Heart left ventricle (tissue), 16 donors: ENCODE measurements at places on chromosomes 7 and 10. TPM values are rescaled to one million over a fixed set of nuclear protein-coding genes. Genes with fewer than 3 reads are reported as not detected.

DNA sequence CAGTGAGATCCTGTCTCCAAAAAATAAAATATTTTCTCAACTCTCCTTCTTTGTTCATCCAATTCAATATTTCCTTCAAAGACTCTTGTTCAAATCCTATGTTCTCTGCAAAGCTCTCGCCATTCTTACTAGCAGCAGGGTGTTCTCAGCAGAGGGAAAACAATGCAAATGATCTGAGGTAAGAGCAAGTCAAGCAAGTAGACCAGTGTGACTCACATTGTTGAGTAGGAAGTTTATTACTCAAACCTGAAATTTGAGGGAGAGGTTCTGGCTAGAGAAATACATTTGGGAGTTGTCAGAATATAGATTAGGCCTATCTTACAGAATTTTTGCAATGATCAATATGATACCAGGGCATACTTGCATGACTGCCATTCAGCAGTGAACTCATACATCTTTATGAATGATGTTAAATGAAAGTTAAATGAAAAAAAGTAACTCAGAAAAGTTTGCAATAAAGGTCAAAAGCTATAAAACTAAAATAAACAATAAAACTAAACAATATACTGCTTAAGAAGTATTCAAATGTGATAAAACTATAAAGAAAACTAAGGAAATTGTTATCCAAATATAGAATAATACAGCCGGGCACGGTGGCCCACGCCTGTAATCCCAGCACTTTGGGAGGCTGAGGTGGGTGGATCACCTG is 5.8 kb downstream of the IDE start:
- no peak for DNase-seq

GRCh38 chr10:102335184-102335583 is 60.3 kb upstream of the NFKB2 start:
- no peak for DNase-seq

GRCh38 chr7:48360574-48360973 is 189.3 kb downstream of the ABCA13 start:
- DNase-seq = no peak

DNA sequence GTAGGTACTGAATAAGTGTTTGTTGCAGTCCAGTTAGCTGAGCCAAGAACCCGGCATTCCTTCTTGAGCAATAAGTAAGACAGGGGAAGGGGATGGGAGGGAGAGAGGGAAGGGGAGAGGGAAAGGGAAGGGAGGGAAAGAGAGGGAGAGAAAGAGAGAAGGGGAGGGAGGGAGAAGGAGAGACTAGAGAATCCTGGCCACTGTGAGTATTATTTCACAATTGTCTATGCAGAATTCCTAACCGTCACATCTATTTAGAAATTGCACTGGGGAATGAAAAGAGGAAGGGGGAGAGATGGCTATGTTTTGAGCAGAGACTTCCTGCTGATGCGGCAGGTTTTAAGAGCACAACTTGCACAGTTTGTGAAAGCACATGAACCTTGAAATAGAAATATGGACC is 251.4 kb upstream of the ZMIZ1 start:
- no peak for DNase-seq

DNA sequence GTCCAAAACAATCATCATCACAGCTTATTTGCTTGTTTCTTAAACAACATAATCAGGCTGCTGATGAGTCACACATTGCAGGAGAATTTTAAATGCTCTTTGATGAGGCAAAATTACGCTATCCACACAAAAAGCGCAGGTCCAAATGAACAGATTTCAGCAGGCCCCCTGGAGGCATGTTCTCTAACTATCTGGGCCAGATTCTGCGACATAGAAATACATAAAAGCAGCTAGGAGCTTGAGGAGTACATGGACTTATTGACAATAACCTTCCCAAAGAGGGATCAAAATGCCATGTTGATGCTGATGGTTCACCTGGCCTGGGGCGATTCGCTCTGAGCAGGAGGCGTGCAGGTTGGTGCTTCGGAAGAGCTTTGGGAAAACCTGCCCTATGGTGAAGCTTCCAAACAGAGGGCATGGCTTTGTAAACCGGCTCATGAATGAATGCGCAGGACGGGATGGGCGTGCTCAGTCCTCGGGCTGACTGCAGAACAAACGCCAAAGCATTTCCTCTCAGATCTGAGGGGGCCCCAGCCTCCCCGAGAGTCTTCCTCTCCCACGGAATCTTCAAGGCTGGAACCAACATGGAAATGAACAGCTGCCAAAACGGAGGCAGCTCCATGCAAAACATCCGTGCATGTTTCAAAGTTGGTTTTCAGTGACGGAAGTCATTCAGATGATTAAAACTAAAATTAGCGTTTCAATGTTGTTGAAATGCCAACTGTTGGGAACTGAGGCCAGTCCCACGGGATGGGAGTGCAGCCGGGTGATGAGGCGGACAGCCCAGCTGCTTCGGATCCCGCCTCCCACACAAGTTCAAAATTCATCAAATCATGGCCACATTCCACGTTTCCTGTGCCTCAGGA is 179.6 kb downstream of the TCERG1L start:
- DNase-seq = no peak

DNA sequence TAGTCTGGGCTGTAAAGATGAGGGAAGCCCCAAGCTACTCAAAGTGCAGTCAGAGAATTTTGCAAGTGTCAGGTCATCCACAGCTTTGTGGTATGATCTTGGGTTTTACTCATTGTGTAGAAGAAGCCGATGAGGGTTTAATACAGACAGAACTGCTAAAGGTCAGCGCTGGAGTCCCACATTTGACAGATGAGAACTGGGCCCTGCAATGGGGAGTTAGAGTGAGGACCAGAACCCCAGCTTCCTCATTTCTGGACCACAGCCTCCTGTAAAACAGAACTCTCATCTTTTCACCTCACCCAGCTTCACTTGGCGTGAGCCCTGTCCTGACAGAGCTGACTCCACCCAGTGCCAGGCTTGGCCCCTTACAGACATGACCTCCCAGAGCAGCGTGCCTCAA is 20.1 kb downstream of the LRRC20 start:
- DNase-seq = no peak

GRCh38 chr10:110016039-110016438 is 8.3 kb downstream of the ADD3 start:
- no peak for DNase-seq

DNA sequence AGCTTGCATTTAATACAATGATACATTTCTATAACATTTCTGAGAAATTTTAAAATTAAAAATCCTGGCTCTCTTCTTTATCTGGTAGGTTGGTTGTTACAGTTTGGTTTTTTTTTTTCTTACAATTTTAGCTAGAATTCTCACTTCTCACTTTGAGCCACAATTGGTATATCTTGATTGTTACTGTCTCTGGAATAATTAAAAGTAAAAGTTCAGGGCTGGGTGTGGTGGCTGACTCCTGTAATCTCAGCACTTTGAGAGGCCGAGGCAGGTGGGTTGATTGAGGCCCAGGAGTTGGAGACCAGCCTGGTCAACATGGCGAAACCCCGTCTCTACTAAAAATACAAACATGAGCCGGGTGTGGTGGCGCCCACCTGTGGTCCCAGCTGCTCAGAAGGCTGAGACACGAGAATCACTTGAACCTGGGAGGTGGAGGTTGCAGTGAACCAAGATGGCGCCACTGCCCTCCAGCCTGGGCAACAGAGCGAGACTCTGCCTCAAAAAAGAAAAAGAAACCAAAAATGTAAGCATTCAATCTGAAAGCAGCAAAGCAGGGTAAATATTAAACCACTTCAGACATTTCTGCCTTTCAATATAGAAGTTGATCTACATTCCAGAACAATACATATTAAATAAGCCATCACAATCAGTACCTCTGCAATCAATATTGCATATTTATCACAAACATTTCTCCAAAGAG is 88.6 kb upstream of the PFKP start:
- no peak for DNase-seq

- no peak for DNase-seq
These were observed 327.9 kb downstream of the ADARB2 start for GRCh38 chr10:1409392-1409791.

DNA sequence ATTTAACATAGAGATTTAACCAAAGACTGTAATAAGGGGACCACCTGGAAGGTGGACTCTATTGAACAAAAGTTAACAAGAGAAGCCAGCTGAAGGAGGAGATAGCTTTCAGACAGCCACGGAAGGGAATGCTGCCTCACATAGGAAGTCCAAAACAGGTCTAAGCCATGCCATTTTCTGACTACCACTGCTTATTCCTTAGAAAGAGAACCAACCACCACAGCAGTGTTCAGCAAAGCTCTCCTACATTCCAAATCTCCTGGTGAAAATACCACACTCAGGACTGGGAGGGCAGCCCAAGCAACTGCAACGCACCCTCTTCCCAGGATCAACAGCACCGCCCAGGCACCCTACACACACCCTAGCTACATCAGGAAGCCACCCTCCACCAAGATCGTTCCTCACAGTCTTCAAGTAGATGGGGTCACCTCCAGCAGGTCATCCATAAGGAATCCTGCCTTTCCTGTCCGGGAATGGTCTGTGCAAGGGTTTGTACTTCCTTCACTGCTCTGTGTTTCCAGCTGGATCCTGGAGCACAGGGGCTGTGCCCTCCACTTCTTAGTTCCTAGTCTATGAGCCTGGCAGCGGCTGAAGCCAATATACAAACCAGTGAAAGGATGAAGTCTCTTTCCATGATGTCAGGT is 2.5 kb downstream of the KIAA1549 start:
- DNase-seq = no peak

- no peak for DNase-seq
These were observed 263.8 kb upstream of the ZNF32 start for GRCh38 chr10:43912469-43912868.

GRCh38 chr10:110883924-110884323 is 12.2 kb downstream of the PDCD4 start:
- DNase-seq = no peak

DNA sequence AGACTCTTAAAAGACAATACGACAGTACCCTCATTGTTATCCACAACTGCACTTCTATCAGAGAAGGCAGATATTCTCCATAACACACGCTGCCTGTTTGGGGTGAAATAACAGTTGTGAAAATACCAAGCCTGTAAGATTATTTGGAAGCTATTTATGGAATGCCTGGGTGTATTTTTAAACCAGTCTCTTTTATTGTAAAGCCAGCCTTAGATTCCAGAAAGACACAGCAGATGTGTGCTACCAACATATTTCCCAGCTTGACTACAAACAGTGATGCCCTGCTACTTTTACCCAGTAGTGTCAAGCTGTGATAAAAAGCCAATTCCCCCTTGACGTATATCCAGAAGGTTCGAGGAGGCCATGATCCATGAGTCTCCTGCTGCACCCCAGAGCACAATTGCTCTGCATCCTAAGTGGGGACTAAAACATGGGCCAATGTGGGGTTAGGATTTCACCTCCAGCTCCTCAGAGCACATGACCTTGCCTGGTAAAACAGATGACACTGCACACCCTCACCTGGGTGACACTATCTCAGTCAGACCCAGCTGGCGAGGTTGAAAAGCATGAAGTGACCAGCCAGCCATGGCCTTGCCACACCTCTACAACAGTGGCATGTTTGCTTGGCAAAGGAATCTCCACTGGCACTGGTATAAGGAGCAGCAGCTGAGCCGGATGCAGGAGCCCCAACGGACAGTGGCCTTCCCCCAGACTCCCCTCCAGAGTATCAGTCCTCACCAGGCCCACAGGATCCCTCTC is 62.2 kb downstream of the GFRA1 start:
- no peak for DNase-seq

GRCh38 chr7:69674701-69675182 is 76.5 kb downstream of the AUTS2 start:
- DNase-seq = no peak

GRCh38 chr7:70645279-70645678 is 486.7 kb upstream of the GALNT17 start:
- DNase-seq = no peak

DNA sequence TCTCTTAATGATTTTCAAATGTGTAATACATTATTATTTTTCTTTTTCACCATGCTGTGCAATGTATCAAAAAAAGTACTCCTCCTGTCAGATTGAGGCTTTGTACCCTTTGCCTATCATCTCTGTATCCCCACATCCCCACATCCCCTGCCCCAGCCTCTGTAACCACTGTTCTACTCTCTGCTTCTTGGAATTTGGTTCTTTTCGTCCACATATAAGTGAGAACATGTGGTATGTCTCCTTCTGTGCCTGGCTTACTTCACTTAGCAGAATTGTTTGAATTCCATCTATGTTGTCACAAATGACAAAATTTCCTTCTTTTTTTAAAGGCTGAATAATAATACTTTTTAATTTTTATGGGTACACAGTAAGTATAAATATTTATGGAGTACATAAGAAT is 13.8 kb downstream of the TAF3 start:
- DNase-seq = no peak

DNA sequence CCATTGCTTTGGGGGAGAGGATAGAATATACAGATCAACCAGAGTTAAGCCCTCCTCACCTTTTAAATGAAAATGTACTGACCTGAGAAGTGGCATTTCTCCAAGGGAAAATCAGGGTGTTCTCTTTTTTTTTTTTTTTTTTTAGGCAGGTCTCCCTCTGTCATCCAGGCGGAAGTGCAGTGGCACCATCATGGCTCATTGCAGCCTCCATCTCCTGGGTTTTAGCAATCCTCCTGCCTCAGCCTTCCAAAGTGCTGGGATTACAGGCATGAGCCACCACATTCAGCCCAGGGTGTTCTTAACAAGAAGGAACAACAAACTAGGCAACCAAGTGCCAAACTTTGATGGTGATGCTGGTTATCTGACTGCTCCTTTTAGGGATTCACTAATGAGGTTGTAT is 111.0 kb downstream of the SVOPL start:
- no peak for DNase-seq

GRCh38 chr10:21329995-21330627 is 195.4 kb downstream of the SKIDA1 start:
- DNase-seq = no peak

- DNase-seq = no peak
These were observed 84.4 kb downstream of the LHPP start for GRCh38 chr10:124546055-124546369.

The ACTA2 gene
- 110 TPM for polyA plus RNA-seq

The HOXA10 gene
- polyA plus RNA-seq = 0.06 TPM

The FAM25G gene
- polyA plus RNA-seq = not detected

The COPS6 gene
- 115 TPM for polyA plus RNA-seq

The GFRA1 gene
- 0.76 TPM for polyA plus RNA-seq

The MUC3A gene
- 1.8 TPM for polyA plus RNA-seq

The SUN3 gene
- polyA plus RNA-seq = not detected

The ZDHHC6 gene
- polyA plus RNA-seq = 26.1 TPM

The NPSR1 gene
- not detected for polyA plus RNA-seq

The SRRM3 gene
- 28.5 TPM for polyA plus RNA-seq

The ALOX5 gene
- polyA plus RNA-seq = 3.4 TPM

The CCL24 gene
- polyA plus RNA-seq = not detected
